ENCODE measurements at places on chromosomes 7 and 10.

GRCh38 chr7:130490888-130491804 lies 739 bp upstream of the MEST start:
- no peak for DNase-seq

GRCh38 chr7:120554960-120555571 lies 282.1 kb downstream of the KCND2 start:
- peak; percentile 69 for DNase-seq

DNA sequence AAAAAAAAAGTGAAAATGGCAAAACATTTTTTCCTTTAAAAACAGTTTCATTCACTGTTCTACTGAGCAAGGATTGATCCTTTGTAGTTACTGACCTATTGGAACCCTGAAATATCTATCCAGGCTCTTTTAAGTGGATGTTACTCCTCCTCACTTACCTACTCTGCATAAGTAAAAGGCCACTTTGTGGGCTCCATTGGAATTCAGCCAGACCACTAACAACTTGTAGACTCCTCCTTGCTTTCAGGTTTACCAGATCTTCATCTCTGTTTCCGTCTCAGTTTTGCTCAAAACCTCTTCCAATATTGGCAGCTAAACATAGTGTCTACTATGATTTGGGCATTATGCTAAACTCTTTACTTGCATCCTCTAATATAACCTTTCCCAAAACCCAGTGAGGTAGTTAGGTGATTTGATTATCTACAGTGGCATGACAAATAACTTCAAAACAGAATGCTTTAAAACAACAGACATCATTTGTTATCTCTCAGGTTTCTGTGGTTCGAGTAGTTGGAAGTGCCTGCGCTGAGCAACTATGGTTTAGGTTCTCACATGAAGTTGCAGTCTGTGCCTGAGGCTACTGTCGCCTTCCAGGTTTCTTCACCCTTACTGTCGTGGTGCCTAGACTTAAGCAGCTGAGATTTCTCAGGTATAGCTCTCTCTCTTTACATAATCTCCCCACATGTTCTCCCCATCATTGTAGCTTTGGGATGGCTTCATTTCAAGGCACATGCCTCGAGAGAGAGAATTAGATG lies 698.2 kb downstream of the REEP3 start:
- peak; percentile 35 for DNase-seq

DNA sequence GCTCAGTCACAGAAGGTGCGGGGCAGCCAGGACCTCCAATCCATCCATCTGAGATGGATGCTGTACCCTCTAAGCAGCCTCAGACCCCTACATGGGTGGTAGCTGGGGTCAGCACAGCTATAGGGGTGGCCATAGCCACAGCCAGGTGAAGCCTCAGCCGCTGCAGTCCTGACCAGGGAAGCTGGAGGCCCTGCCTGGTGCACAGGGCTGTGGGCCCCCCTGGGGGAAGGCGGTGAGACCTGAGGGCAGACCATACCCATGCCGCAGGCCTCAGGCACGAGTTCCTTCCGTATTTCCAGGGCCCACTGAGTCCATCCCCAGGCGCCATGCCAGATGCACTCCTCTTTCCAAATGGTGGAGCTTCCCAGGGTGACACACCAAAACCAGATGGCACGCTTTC lies 96.6 kb upstream of the KDM7A start:
- DNase-seq: no peak
